CD4-positive, alpha-beta T cell treated with Interleukin-17A for 1 hour (primary cell): ENCODE measurements at places on chromosomes 3 and 15.

- DNase-seq = no peak
Observed at GRCh38 chr3:151584566-151584965, 123.7 kb upstream of the IGSF10 start.

DNA sequence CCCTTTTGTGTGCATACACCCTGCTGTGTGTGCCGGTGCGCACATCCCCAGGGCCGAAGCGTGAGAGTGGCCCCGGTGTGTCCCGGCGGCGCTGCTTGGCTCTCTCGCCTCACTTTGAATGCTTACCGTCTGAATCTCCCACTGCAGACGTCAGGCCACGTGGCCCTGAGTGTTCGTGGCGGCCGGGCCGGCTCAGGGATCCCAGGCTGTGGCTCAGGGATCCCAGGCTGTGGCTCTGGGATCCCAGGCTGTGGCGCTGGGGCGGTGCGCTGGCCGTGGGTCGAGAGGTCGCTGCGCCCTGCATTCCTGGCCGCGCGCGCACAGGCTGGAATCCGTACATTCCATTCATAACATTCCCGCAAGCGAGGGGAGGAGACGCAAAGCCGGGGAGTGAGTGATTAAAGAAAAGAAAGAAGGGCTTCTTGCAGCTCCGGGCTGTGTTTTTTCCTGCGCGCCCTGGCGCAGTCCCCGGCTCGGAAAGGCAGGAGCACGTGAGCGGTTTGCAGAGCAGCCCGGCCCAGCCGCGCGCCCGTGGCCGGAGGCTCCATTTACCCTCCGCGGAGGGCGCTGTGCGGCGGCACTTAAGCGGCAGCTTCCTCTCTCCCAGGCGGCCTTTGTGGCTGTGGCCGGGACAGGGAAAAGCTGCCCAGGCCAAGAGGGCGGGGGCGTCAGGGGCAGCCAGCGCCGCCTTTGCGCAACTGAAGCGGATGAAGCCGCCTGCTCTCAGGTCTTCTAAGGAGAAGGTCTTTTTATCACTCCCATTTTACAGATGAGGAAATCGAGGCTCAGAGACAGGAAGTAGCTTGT is 87.0 kb upstream of the ALDH1L1 start:
- no peak for DNase-seq

DNA sequence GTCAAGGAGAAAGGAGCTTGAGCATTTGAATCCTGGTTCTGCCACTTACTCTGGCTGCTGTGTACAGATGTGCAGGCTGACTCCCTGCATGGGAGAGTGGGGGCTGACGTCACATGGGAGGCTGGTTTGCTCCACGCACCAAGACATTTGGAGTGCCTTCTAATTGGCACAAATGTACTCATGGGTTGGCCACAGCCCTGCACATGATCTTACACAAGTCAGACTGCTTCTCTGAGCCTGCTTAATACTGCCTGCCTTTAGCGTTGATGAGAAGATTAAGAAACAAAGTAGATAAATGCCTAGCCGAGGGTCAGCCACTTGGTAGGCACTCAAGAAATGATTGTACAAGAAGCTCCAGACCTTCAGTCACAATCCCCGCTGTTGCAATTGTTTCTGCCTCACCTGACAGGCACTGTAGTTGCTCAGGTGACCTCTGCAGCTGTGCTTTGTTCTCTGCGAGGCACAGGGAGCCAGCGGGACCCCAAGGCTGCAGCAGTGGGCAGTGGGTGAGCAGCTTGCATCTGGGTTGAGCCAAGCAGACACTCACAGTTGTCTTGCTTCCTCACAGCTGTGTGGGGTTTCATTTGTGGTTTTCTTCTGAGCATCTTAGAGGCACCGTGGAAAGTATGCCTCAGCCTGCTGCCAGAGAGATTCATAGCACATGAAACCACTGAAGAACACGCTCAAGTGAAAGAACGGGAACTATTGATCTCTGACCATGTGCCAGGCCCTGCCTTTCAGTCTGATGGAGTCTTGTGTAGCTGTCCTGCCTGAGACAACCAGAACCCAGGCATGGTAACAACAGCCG is 33.1 kb downstream of the GRK7 start:
- DNase-seq = peak; percentile 71

GRCh38 chr3:25297667-25298585 is 130.1 kb upstream of the RARB start:
- DNase-seq = no peak

- no peak for DNase-seq
Observed at GRCh38 chr15:29554531-29554930, 267.7 kb downstream of the TJP1 start.

GRCh38 chr3:73378207-73378606 is 246.5 kb downstream of the PDZRN3 start:
- no peak for DNase-seq

DNA sequence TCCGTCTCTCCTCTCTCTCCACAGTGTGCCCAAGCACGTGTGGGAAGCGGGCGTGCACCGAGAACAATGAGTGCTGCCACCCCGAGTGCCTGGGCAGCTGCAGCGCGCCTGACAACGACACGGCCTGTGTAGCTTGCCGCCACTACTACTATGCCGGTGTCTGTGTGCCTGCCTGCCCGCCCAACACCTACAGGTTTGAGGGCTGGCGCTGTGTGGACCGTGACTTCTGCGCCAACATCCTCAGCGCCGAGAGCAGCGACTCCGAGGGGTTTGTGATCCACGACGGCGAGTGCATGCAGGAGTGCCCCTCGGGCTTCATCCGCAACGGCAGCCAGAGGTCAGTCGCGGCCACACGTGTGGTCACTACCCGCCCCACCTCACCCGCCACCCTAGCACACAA is 116.3 kb downstream of the PGPEP1L start:
- DNase-seq = no peak

DNA sequence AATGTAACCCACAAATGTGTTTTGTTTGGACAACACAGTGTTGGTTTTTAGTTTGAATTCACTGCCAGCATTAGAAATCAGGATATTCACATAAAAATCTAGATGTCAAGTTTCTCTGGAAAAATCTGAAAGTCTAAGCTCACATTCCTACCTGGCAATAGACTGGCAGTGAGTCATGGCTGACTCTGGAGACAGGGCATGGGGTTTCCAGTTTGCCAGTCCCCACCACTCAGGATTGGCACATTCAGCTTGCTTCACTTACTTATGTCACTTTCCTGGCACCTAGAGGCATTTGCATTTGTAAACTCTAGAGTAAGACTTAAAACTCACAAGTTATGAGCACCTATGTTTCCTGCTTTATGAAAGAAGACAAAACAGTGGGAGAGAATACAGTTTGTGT is 19.1 kb upstream of the SEC61A1 start:
- no peak for DNase-seq

- DNase-seq = peak; percentile 31
Observed at GRCh38 chr15:65631503-65631902, 9.8 kb downstream of the SLC24A1 start.

DNA sequence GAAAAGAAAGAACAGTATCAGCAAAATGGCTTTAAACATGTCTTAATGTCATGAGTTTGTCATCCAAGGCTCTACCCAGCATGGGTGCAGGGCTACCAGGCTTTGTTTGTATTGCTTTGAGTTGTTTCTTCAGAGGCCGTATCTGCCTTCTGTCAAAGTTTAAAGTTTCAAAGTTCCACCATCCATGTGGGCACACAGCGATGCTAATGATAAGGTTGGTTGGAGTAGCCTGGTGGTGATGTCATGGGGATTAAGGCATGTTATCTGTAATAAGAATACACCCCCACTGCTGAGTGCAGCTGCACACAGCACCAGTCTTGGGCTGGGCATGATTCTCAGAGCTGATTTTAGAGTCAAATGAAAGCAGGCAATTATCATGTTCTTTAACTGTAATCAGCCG is 72.0 kb upstream of the LRTM1 start:
- DNase-seq = no peak

DNA sequence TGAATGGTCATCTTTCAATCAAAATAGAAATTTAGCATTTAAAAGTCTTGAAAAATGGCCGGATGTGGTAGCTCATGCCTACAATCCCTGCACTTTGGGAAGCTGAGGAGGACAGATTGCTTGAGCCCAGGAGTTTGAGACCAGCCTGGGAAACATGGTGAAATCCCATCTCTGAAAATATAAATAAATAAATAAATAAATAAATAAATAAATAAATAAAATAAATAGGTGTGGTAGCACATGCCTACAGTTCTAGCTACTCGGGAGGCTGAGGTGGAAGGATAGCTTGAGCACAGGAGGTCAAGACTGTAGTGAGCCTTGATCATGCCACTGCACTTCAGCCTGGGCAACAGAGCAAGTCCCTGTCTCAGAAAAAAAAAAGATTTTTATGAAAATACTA is 25.9 kb downstream of the SLC30A4 start:
- DNase-seq = no peak

DNA sequence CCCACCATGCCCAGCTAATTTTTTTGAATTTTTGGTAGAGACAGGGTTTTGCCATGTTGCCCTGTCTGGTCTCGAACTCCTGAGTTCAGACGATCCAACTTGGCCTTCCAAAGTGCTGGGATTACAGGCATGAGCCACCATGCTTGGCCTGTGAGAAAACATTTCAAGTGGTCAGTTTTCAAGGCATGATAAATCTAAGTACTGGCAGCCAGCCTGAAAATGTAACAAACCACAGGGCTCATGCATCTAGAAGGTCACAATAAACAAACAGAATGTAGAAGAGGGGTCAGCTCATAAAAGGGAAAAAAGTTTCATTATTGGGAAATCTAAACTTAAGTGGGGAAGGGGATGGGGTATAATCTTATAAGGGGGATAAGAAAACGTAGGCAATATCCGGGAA is 39.9 kb downstream of the PPCDC start:
- no peak for DNase-seq

DNA sequence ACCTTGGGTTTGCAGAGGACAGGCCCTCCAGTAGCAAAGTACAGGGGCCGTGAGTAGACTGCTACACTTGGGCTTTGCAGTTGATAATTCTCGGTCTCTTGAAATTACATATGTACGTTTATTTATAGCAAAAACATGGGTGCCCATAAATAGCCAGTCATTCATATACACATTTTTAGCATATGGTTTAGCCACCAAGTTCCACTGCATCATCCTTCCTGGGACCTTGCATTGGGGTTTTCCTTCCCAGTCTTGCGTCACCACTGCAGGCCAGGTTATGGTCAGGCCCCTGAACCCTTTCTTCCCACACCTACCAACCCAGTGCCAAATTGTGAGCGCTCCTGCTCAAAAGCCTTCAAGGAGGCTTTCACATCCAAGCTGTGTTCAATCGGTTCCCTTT is 12.7 kb downstream of the KLHL25 start:
- no peak for DNase-seq

DNA sequence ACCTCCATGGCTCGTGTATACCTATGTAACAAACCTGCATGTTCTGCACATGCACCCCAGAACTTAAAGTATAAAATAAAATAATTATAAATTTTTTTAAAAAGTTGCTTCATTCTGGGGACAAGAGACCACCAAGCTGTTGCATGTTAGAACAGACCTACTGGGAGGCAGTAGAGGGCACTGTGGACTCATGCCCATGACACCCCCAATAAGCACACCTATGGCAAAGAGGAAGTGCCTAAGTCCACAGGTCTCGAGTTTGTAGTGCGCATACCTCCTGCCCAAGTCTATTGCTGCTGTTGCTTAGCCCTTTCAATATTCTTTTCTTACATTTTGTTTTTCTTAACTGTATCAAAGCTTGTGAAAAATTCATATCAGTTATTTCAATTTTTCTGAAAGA is 267.9 kb upstream of the THBS1 start:
- DNase-seq = peak; percentile 5

- no peak for DNase-seq
Observed at GRCh38 chr3:101203411-101203810, 117.0 kb downstream of the IMPG2 start.

- DNase-seq = no peak
Observed at GRCh38 chr15:92503889-92504288, 110.2 kb downstream of the ST8SIA2 start.

DNA sequence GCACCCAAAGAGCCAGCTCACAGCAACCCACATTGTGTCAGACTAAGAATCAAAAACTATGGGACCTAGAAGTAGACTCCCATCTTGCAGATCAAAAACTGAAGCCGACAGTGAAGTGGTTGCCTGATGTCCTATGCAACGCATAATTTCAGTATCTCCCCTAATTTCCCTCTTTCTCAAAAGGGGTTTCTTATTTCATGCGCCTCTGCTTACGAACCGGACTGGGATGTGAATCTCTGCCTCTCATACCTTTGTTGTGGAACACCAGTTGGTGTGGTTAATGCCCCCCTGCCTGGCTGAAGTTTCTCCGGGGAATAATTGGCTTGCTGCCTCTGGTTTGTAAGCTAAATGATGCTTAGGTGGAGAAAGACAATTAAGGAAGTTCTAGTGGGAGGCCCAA is 514 bp upstream of the FAM174B start:
- no peak for DNase-seq

DNA sequence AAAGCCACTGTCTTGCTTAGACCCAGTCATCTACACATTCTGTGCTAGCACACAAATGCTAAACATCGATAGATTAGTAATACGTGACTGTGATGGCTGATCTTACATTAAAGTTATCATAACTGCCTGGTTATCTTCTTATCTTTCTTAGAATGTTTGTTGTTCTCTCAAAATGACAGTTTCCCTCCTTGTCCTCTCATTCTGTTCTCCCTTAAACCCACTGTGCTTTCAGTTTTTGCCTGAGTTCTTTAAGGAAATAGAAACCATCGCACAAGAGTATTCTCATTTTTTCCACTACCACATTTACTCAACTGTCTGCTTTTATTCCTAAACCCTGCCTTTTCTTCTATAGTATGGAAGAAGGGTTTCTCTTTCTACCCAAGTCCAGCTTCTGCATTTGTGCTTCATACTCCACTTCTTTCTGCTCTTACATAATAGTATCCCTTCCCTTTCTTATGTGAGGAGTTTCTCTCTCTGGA is 17.1 kb downstream of the STX19 start:
- no peak for DNase-seq

DNA sequence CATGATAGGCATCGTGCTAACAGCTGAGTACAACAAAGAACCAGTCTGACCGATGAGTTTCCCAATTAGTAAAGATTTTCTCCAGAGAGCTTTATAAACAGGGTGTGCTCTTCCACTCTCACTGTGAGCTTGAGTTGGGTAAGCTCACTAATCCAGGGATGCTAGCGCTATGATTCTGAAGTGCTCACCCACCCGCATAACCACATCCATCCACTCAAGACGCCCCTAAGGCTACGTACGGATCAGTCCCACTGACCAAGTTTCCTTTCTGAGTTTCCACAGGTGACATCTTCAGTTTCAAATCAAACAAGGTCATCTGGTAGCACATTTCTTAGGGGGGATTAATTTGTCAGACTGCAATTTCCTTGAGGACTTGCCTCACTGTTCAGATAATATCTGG is 141.1 kb upstream of the ABI3BP start:
- DNase-seq = no peak
